Tongue (tissue), 3 donors: ENCODE measurements at places on chromosomes 2 and 18. TPM values are rescaled to one million over a fixed set of nuclear protein-coding genes. Genes with fewer than 3 reads are reported as not detected.

DNA sequence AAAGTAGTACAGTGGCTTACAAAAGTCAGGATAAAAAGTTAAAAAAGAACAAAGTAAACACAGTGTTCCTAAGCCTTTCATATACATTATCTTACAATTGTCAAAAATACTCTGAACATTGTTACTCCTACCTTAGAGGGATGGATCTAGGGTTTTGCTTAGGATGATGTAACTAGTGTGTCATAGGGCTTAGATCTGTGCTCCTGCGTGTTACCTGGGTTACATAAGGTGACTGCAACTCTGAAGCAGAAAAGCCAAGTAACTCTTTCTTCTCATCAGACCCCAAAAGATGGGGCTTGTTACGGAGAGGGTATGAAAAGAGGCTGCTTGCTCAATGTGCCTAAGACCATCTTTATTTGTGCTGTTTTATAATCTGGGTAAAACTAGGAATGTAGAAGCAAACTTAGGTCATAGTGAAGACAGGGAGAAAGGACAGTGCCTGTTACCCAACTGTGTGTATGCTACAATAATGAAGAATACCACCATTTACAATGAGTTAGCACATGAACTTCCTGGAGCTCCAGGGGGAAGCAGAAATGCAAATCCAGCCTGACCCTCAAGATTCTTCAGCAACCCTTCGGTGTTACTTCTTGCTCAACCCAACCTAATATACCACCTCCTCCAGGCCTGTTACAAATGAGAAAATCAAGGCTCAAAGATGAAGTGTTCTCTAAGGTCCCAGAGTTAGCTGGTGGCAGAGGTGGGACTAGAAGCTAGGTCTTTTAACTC, 42.0 kb upstream of the STK17B start:
- DNase-seq = no peak

DNA sequence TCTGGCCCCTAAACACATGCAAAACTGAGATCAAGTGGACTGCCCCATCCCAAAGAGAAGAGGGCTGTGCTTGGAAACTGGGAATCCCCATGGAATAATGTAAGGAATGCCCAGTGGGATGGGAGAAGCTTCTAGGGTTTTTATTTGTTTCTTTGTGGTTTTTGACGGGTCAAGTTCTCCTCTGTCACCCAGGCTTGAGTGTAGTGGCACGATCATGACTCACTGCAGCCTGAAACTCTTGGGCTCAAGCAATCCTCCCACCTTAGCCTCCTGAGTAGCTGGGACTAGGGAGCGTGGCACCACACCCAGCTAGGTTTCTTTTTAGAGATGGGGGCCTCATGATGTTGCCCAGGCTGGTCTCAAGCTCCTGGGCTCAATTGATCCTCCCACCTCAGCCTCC, 101.7 kb upstream of the ZSWIM2 start:
- no peak for DNase-seq

DNA sequence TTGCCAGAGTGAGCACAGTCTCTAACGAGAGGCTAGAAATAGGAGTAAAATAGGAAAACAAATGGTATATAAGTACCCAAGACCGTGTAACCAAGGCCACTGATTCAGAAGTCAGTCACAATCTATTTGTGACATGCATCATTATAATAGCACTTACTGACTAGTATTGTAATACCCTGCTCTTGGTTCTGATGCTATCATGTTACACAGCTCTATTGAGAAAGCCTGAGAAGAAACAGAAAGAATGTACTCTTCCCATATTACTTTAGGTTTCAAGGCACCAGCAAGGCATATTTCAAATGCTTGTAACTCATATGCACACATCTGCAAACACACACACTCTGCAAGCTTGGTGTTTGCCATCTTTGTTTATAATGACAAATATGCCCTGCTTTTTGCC, 746.4 kb downstream of the SLC4A3 start:
- no peak for DNase-seq

Gene LYG1
- total RNA-seq = 0.41 TPM

DNA sequence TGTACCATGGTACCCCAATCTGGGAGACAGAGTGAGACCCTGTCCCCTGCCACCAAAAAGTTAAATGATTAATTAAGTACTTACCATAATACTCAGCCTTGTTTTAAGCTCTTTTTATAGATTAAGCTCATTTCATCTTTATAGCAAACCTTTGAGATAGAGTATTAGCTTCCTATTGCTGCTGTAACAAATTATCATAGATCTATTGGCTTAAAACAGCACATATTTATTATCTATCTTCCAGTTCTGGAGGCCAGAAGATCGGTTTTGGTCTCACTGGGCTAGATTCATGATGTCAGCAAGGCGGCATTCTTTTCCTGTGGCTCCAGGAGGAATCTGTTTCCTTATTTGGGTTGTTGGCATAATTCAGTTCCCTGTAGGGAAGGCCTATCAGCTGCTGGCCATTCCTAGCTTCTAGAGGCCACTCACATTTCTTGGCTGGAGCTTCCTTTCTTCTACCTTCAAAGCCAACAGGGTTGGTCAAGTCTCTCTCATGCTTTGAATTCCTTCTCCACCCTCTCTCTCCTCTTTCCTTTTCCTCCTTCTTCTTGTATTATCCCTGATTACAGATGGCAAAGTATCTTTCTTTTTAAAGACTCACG, 13.7 kb upstream of the GREB1 start:
- no peak for DNase-seq

GRCh38 chr2:148726228-148726627, 81.7 kb downstream of the EPC2 start:
- no peak for DNase-seq

Gene ABCB11
- total RNA-seq = not detected

- no peak for DNase-seq
Observed at GRCh38 chr18:50231621-50232020, 34.7 kb downstream of the CFAP53 start.

DNA sequence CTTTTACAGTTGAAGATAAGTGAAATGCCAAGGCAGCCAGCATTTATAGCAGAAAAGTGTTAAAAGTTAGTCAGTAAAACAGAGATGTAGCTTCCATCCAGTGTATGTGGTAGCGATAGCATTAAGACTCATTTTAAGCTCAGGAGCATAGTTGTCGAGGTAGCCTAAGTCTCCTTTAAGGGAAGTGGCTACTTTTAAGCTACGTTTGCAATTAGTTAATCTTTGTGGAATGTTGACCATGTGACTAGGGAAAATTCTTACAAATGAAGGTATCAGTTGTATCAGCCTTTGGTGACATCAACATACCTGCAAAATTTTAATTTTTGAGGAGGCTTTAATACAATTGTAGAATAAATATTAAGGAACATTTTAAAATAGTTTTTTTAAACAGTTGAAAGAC, 61.9 kb downstream of the LHCGR start:
- no peak for DNase-seq

Gene SDC1
- total RNA-seq = 44.2 TPM

Gene SERPINB4
- not detected for total RNA-seq

DNA sequence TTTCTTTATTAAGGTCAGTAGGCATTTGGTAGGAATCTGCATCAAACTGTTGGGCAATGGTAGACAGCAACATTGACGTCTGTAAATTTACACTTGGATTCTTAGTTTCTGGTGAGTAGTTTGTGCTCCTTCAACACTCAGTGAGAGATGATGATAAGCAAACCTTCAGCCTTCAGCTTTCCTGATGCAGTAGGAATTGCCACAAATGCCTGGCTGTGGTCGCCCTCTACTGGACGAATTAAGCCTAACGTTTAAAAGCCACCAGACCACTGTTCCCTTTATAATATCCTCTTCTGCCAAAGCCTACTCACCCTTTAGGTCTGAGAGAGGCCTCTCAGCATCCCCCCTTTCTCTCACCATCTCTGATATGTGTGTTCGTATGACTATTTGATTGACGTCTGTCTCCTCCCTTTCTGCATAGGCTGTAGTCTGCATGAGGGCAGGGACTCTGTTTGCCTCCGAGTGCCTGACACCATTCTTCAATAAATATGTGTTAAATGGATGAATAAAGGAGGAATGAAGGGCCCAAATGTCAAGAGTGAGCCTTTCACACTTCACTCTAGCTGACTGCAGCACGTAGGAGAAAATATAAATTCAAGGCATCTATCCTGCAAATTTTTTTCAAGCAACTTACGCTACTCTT, 47.0 kb upstream of the PLEKHM3 start:
- DNase-seq = peak; percentile 77

DNA sequence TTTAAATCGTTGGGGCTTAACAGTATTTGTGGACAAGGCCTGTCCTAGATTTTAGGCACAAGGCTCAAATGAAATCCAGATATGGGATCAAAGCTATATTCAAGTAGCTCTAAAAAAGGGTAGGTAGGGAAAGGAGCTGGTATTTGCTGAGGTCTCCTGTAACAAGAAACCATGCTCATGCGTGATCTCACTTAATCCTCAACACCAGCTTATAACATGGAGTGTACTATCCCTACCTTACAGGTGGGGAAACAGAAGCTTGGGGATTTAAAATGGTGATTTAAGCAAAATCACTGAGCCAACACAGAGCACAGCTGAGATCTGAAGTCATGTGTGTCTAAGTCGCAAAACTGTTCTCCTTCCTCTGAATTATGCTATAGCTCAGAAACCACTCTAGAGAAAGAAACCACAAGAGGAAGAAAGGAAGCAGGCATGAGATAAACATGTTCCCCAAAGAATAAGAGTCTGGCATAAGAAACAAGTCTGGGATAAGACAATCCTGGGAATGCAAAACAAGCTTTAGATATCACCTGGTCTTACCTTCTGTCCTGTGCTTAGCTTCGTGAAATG, 43.1 kb downstream of the CYRIA start:
- no peak for DNase-seq

Gene ATP6V1B1
- total RNA-seq = 4.3 TPM
